Mammary epithelial cell (primary cell): ENCODE measurements at places on chromosomes 7 and 10. TPM values are rescaled to one million over a fixed set of nuclear protein-coding genes. Genes with fewer than 3 reads are reported as not detected.

The PDZD7 gene
- total RNA-seq, result 2.7 TPM

The ANKRD2 gene
- total RNA-seq, result 0.47 TPM in 1 of 2 replicates, not detected in the other

The ATG9B gene
- total RNA-seq, result 0.54 and 0.94 TPM in 2 replicates

The STEAP4 gene
- total RNA-seq, result 0.67 TPM

The CTAGE4 gene
- total RNA-seq, result 7.6 and 10.3 TPM in 2 replicates

The ZYX gene
- 232 and 295 TPM in 2 replicates for total RNA-seq

The NUPR2 gene
- total RNA-seq, result not detected in 2 replicates

The NME8 gene
- total RNA-seq, result not detected in 2 replicates

The NEUROG3 gene
- total RNA-seq, result not detected

The SMO gene
- total RNA-seq, result 15.2 TPM

The PAX4 gene
- total RNA-seq, result not detected

The EPDR1 gene
- total RNA-seq, result 41.2 TPM

The FAM25C gene
- not detected in 2 replicates for total RNA-seq

The CYP3A4 gene
- not detected for total RNA-seq

The MAD1L1 gene
- total RNA-seq, result 20.7 TPM

The EZH2 gene
- 12.9 and 24.1 TPM in 2 replicates for total RNA-seq

The ANKRD26 gene
- 7.6 and 8.1 TPM in 2 replicates for total RNA-seq

The CCDC146 gene
- 2.3 and 3.1 TPM in 2 replicates for total RNA-seq

GRCh38 chr10:58513188-58514110 lies 777 bp downstream of the BICC1 start:
- peak; percentile 62 for DNase-seq

DNA sequence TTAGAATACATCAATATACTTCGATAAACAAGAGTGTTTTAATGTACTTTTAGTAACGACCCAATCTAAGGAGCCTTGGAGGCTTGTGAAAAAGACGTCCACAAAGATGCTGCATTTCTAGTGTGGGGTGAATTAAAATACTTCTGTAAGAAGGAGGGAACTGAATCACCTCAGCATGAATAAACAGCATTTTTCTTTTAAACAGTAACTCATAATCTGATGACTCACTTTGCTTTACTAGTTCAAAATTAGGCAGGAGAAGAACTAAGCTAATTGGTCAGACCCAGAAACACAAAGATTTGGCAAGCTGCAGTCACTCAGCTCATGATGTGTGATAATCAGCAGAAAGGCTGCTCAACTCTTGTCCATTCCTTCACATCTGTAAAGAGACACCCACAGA lies 24.2 kb downstream of the NCOA4 start:
- peak; percentile 61 for DNase-seq

- DNase-seq, result no peak
Observed at GRCh38 chr7:137695942-137696341, 150.8 kb downstream of the DGKI start.

DNA sequence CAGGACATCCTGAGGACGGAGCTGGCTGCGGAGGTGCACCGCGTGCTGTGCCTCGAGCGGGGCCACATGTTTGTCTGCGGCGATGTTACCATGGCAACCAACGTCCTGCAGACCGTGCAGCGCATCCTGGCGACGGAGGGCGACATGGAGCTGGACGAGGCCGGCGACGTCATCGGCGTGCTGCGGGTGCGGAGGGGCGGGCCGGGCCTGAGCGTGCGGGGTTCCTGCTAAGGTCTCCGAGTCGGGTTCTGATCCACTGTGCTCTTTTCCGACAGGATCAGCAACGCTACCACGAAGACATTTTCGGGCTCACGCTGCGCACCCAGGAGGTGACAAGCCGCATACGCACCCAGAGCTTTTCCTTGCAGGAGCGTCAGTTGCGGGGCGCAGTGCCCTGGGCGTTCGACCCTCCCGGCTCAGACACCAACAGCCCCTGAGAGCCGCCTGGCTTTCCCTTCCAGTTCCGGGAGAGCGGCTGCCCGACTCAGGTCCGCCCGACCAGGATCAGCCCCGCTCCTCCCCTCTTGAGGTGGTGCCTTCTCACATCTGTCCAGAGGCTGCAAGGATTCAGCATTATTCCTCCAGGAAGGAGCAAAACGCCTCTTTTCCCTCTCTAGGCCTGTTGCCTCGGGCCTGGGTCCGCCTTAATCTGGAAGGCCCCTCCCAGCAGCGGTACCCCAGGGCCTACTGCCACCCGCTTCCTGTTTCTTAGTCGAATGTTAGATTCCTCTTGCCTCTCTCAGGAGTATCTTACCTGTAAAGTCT lies 10.4 kb downstream of the ATG9B start:
- DNase-seq, result no peak

GRCh38 chr10:86347856-86348255 lies 18.7 kb downstream of the GRID1 start:
- DNase-seq, result no peak

DNA sequence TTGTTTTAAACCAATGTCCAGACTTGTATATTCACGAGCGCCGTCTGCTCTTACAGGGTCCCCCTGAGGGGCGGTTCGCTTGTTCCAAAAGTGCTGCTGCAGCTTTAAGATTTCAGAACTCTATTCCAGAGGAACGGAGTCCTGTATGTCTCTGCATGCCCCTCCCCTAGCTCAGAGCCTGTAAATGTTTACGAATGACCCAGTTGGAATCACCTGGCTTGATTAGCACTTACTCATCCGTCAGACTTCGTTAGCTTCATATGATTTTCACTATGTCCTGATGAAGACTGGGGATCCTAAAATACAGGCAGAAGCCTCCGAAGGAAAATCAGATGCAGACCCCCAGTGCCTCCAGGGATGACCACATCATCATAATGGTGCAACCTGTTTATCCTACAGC lies 4.5 kb upstream of the CHST15 start:
- no peak for DNase-seq

- peak; percentile 0 for DNase-seq
Observed at GRCh38 chr7:11951909-11952308, 119.9 kb upstream of the THSD7A start.

GRCh38 chr10:131475043-131475442 lies 163.5 kb upstream of the TCERG1L start:
- DNase-seq, result no peak

GRCh38 chr10:3566627-3567026 lies 218.4 kb downstream of the KLF6 start:
- DNase-seq, result no peak

GRCh38 chr7:5349005-5349380 lies 66.2 kb downstream of the SLC29A4 start:
- DNase-seq, result no peak

- no peak for DNase-seq
Observed at GRCh38 chr10:113356794-113357680, 195.8 kb upstream of the HABP2 start.

DNA sequence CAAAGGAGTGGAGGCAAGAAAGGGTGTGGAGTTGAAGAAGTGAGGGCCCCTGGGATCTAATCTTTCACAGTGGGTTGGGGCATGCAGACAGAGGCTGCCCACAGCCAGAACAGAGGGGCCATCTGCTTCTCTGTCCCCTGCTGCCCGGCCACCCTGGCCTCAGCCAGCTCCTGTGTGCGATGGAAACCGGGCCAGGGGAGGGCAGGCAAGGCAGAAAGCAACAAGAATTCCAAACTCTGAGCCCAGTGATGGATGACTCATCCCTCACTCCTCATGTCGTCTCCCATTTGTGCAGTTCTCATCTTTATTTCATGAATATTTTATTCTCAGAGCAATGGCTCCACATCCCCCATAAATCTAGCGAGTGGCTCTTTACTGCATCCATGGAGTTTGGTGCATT lies 757.1 kb downstream of the GRID1 start:
- DNase-seq, result no peak

DNA sequence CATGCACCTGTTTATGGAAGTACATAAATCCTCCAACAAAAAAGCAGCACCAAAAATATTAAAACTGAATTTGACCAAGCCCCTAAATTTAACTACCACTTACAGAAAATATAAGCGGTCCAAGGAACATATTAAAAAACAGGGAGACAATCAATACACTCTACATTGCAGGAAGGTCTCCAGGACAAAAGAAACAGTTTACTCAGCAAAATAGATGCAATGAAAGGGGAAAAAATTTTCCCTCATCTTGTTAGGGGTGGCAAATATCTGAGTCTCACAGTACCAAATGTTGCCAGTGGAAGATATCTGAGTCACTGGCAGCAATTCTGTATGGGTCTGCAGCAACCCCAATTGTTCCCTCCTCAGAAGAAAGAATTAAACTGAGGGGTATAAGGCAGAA lies 50.4 kb downstream of the NAMPT start:
- DNase-seq, result no peak

DNA sequence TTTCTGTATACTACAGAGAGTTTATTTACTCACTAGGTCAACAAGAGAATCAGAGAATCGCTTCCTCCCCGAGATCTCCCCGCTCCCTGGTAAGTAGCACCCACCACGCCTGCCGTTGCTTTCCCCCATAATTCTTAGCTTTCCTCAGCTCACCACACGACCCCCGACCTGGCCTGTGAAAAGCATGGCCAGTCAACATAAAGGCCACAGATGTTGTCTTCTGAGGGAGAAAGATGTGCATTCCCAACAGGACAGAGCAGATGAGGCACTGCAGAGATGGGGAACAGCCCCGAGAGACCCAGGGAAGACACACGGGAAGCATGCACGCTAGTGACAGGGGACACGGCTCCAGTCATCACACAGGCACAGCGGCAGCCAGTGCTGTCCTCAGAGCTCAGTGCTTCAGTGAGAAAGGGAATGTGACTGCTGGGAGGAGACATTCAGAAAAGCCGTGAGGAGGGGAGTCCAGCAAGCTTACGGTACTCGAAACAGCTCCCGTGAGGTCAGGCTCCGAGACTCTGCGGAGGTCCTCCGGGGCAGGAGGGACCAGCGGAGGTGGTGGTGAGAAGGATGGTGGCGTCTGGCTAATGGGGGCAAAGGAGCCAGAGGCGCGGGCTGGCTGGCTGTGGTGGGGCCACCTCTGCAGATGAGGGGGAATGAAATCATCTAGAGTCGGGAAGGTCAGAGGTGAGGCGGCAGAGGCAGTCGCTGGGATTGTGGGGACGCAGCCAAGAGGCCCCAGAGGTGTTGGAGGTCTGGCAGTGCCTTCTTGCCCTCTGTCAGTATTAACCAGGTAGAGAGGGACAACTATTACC lies 123.4 kb upstream of the PDLIM1 start:
- no peak for DNase-seq

GRCh38 chr7:116999311-116999710 lies 46.0 kb downstream of the ST7 start:
- no peak for DNase-seq

DNA sequence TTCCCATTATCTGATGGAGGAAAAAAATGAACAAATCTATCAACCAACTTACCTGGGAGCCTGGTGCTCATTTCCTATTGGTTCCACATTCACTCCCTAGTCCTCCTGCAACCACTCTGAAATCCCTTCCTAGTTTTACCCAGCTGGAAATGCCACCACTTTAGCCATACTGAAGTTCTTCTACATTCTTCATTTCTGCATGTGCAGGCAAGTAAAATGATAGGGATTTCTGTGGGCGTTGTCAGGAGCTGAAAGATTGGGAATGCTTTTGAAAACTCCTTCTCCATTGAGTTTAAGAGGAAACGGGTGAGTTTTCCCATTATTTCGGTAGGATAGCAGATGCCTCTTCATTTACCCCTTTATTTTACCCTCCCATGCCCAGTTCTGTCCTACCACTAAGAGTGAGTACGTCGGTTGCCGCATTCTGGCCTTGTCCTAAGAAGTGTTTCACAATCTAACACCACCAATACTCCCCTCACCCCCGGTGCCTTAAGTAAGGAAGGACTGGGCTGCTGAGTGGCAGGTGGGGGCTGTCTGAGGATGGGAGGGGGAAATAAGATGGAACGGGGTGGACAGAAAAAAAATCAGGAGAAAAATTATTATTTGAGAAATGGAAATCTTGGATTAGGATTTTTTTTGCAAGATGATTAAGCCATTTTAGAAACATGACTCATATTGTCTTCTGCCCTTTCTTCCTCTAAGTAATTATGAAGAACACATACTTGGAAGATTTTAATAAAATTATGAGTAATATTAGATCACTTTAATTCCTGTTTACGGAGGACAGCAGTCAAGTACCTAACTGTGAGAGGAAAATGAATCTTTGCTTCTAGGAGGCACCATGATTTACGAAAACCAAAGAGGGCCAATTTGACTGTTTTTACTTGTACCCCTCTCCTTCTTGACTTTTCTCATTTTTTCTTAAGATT lies 13.2 kb upstream of the TAS2R60 start:
- DNase-seq, result no peak

GRCh38 chr10:102410429-102411073 lies 8.0 kb downstream of the PSD start:
- no peak for DNase-seq

- DNase-seq, result no peak
Observed at GRCh38 chr7:2131341-2131740, 101.4 kb downstream of the MAD1L1 start.

DNA sequence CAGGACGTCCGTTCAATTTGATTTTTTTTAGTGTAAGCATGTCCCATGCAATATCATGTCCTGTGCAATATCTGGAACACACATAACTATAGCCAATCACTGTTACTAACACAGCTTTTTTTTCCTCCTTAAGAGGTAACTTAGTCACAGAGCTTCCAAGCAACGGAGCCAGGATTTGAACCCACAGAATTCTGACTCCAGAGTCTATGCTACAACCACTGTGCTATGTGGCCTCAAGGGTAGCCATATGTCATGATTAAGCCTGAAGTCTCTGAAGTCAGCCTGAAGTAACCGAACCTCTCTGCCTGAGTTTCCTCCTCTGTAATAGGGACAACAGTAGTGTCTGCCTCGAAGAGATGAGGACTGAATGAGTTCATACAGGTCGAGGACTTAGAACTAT lies 42.2 kb upstream of the TCF7L2 start:
- DNase-seq, result peak; percentile 30

GRCh38 chr7:93751421-93751820 lies 139.1 kb downstream of the TFPI2 start:
- no peak for DNase-seq

DNA sequence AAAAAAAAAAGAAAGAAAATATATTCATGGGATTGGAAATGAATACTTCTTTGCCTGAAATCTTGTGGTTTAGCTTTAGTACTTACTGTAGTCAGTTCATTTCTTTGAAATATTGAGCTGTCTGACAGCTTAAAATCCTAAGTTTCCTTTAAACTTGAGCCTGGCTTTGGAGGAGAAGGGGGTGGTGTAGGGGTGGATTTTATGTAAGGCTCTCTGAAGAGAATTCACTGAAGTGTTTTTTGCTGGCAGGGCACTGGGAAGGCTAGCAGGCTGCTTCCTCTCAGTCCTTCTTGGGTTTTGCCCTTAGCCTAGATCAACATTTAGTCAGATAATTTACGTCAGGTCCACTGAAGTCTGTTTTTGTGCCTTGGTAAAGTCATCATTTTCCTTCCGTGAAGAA lies 516.5 kb downstream of the AUTS2 start:
- DNase-seq, result no peak

- DNase-seq, result peak; percentile 97
Observed at GRCh38 chr10:12720217-12720981, 281.1 kb downstream of the CCDC3 start.

GRCh38 chr10:77247031-77247990 lies 390.3 kb downstream of the KCNMA1 start:
- DNase-seq, result no peak

GRCh38 chr10:78860260-78860914 lies 208.4 kb upstream of the ZMIZ1 start:
- no peak for DNase-seq

DNA sequence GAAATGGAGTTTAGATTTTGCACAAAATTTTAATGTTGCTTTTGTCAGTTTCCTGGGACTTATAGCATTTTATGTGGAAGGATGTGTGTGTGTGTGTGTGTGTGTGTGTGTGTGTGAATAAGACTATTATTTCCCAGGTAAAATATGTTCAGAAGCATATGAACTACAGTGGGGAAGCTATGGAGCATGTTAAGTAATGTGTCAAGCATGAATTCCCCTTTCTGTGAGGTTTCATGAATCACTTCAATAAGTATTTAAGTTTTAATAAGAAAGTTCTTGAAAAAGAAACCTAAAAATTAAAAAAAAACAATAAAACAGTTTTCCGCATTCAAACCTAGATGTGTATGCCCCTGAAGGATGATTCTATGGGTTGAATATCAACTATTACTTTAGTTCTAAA lies 693 bp downstream of the CREB5 start:
- DNase-seq, result no peak
